ENCODE measurements at places on chromosomes 3 and 15.

DNA sequence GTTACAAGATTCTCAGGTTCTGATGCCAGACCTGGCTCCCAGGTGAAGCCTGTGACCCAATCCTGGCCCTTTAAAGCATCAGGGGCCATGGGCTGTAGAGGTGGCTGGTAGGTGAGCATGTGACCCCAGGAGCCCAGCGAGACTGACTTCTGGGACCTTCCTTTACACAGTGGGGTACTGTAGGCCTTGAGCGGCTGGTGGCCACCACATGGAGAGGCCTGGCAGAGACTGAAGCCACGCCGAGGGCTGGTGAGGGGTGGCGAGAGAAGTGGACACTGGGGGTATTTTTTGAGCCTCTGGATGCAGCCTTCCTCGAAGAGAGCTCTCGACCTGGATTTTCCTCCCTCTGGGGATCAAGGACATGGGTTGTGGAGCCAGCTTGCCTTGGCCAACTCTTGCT is 71.2 kb upstream of the ITGA11 start:
- no peaks in the 10 kb centered on the region for H3K4me1 ChIP-seq
- H3K36me3 ChIP-seq: no peaks in the 10 kb centered on the region
- no peak overlapping the region for H3K27ac ChIP-seq
- no peak overlapping the region for H3K4me3 ChIP-seq
- no peaks in the 10 kb centered on the region for H3K27me3 ChIP-seq
- DNase-seq: no peak

DNA sequence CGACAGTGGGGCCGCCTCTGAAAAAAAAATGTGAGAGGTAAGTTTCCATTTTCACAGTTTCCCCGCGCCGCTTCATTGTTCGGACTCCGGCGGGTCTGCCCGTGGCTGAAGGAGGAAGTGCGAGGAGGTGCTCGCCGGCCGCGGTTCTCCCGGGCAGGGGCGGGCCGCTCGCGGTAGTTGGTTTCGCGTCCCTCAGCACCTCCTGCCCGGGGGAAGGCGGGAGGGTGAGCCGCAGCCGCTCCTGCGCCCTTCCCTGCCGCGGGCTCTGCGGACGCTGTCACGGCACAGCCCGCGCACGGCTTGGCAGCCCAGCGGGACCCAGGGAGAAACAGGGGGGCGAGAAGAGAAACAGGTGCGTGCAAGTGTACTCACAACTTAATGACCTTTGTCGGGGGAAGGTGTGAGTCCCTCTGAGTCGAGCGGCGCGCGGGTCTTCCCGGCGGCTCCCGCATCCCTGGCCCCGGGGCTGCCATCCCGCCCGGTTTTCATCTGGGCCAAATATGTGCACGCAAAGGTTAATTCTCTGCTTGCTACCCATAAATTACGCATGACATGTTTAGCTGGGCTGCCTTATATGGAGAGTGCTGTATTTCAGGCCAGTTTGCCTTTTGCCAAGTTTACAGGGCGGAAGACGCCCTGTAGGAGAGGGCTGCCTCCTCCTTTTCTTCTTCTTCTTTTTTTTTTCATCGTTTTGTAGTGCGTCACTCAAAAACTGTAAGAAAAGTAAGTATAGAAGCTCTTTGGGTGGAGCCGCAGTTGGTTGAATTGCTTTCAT is 514 bp downstream of the MBNL1 start:
- H3K36me3 ChIP-seq: no peaks in the 10 kb centered on the region
- peak overlapping the region; percentile 100 for H3K27ac ChIP-seq
- peaks cover 69% of the 10 kb centered on the region for H3K4me1 ChIP-seq
- no peaks in the 10 kb centered on the region for H3K27me3 ChIP-seq
- H3K4me3 ChIP-seq: peak overlapping the region; percentile 98

DNA sequence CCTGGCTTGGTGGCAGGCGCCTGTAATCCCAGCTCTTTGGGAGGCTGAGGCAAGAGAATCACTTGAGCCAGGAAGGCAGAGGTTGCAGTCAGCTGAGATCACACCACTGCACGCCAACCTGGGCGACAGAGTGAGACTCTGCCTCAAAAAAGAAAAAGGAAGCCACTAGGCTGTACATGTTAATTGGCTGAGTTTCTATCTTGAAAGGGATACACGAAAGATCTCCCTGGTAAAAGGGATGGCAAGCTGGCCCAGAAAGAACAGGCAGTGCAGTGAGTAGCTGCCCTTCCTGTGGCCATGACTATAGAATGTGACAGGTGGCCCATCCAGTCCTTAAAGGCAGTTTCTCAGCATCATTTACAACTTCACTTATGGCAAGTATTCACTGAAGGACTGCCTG is 12.3 kb downstream of the LRIG1 start:
- H3K27me3 ChIP-seq: no peaks in the 10 kb centered on the region
- peak overlapping the region; percentile 81 for H3K27ac ChIP-seq
- H3K4me3 ChIP-seq: no peak overlapping the region
- H3K4me1 ChIP-seq: peaks cover 69% of the 10 kb centered on the region
- DNase-seq: no peak
- no peaks in the 10 kb centered on the region for H3K36me3 ChIP-seq

DNA sequence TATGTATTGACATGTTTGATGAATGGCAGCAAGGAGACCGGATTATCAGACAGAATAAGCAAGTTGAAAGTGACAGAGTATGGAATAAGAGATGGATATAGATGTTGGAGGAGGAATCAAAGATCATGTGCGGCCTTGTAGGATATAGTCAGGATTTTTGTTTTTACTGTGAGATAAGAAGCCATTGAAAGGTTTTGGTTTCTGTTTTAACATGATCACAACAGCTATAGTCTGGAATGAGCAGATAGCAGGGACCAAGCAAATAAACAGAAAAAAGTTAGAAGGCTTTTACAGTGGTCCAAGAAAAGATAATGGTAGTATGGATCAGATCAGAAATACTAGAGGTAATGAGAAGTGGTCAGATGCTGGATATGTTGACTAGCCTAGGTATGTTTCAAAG is 52.6 kb downstream of the SLC12A6 start:
- no peaks in the 10 kb centered on the region for H3K36me3 ChIP-seq
- no peak overlapping the region for H3K27ac ChIP-seq
- no peaks in the 10 kb centered on the region for H3K4me1 ChIP-seq
- H3K4me3 ChIP-seq: no peak overlapping the region

GRCh38 chr15:87118435-87118834 is 1038.8 kb downstream of the AGBL1 start:
- no peak overlapping the region for H3K27ac ChIP-seq
- no peak for DNase-seq

DNA sequence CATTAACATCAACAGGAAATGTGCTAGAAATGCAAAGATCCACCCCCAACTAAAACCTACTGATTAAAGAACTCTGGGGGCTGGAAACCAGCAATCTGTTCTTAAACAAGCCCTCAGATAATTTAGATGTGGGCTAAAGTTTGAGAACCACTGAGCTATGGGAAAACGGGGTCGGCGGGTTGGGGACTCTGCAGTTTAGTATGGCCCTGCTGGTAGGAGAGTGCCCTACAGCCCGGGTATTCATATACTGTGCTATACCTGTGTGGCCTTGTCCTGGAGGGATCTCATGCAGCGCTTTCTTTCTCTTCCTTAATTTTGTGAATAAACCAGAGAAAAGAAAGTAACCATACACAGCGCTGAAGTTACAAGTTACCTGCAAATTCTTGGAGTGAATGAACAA is 189.7 kb upstream of the GBE1 start:
- DNase-seq: no peak
- H3K4me3 ChIP-seq: no peak overlapping the region
- no peaks in the 10 kb centered on the region for H3K36me3 ChIP-seq
- no peaks in the 10 kb centered on the region for H3K4me1 ChIP-seq
- no peaks in the 10 kb centered on the region for H3K27me3 ChIP-seq

DNA sequence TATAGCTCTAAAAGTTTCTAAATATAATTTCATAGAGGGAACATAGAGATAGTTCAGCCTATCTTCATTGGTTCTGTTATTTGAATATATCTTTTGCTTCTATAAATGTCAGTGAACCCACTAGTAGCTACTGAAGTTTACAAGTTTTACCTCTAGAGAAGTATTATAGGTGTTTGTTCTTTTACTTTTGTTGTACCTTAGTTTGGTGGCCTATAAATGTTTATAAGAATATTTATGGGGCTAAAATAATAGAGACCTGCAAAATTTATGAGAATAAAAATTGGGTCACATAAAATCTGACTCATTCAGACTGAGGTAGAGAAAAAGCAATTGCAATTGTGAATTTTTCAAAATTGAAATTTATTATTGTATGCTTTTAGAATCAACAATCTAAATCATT is 162.6 kb downstream of the SERPINI1 start:
- H3K27ac ChIP-seq: no peak overlapping the region
- DNase-seq: no peak
- H3K4me3 ChIP-seq: no peak overlapping the region
- no peaks in the 10 kb centered on the region for H3K36me3 ChIP-seq
- no peaks in the 10 kb centered on the region for H3K27me3 ChIP-seq
- peaks cover 9% of the 10 kb centered on the region for H3K4me1 ChIP-seq

DNA sequence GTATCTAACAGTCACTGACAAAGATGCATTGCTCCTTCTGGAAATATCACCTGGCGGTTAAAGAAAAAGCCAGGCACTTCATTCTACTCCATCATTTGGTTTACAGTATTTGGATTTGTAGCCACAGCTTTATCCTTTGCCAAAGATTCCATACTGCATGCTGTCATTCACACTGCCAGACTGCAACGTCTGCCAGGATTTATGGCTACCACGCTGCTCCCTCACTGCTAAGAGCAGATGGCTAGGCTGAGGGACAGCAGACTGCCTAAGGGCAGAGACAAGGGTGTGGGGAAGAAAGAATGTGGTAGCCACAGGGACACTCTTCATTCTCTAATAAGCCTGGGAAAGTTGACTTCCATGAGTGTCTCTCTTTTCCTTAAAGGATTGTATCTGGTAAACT is 1047.0 kb downstream of the TUSC7 start:
- H3K36me3 ChIP-seq: no peaks in the 10 kb centered on the region
- H3K4me3 ChIP-seq: no peak overlapping the region
- H3K27ac ChIP-seq: no peak overlapping the region
- no peaks in the 10 kb centered on the region for H3K4me1 ChIP-seq
- no peak for DNase-seq

- H3K4me1 ChIP-seq: peaks cover 72% of the 10 kb centered on the region
- DNase-seq: no peak
- peak overlapping the region; percentile 17 for H3K27ac ChIP-seq
- no peak overlapping the region for H3K4me3 ChIP-seq
- H3K36me3 ChIP-seq: peaks cover 80% of the 10 kb centered on the region
- no peaks in the 10 kb centered on the region for H3K27me3 ChIP-seq
These were observed 42.1 kb downstream of the SEMA3G start for GRCh38 chr3:52402706-52403270.

DNA sequence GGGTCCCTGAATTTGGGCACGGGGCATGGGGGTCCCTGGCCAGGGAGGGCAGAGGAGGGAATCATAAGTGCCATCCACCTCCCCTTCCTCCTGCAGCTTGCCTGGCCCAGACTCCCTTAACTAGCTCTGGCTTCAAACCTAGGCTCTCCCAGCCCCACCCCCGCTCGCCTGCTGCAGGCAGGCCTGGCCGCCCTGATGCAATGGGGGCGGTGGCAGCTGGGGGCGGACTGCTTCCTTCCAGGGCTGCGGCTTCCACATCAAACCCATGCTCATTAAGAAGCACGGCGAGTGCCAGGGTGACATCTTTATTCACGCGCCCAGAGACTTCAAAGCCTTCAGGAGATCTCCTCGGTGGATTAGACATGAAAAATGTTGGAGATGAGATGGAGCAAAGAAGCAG is 123.1 kb downstream of the TPRA1 start:
- peaks cover 3% of the 10 kb centered on the region for H3K27me3 ChIP-seq
- H3K27ac ChIP-seq: no peak overlapping the region
- H3K4me3 ChIP-seq: no peak overlapping the region

DNA sequence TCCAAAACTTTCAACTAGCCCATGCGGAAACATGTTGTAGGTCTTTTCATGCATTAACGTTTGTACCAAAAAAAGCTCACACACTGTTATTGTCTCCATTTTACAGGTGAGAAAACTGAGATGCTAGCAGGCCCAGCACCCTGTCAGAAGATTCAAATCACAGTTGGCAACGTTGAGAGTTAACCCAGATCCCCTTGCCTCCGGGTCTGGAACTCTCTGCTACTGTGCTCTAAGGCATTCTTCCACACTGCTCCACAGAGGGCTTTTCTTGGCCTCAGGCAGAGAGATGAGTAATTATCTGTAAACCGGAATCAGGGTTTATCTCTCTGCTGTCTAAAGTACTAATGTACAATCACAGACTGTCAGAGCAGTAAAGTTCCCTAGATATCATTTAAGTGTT is 186.0 kb upstream of the LPP start:
- H3K36me3 ChIP-seq: no peaks in the 10 kb centered on the region
- no peaks in the 10 kb centered on the region for H3K27me3 ChIP-seq
- no peak for DNase-seq
- peaks cover 19% of the 10 kb centered on the region for H3K4me1 ChIP-seq
- H3K27ac ChIP-seq: no peak overlapping the region
- no peak overlapping the region for H3K4me3 ChIP-seq

- no peak overlapping the region for H3K27ac ChIP-seq
- no peak overlapping the region for H3K4me3 ChIP-seq
- peaks cover 10% of the 10 kb centered on the region for H3K4me1 ChIP-seq
- no peaks in the 10 kb centered on the region for H3K27me3 ChIP-seq
- H3K36me3 ChIP-seq: no peaks in the 10 kb centered on the region
These were observed 34.4 kb upstream of the TRH start for GRCh38 chr3:129940086-129940485.

GRCh38 chr15:29621616-29622015 is 200.7 kb downstream of the TJP1 start:
- no peak overlapping the region for H3K4me3 ChIP-seq
- no peak for DNase-seq
- H3K4me1 ChIP-seq: no peaks in the 10 kb centered on the region
- H3K27ac ChIP-seq: no peak overlapping the region
- H3K27me3 ChIP-seq: peaks cover 3% of the 10 kb centered on the region

DNA sequence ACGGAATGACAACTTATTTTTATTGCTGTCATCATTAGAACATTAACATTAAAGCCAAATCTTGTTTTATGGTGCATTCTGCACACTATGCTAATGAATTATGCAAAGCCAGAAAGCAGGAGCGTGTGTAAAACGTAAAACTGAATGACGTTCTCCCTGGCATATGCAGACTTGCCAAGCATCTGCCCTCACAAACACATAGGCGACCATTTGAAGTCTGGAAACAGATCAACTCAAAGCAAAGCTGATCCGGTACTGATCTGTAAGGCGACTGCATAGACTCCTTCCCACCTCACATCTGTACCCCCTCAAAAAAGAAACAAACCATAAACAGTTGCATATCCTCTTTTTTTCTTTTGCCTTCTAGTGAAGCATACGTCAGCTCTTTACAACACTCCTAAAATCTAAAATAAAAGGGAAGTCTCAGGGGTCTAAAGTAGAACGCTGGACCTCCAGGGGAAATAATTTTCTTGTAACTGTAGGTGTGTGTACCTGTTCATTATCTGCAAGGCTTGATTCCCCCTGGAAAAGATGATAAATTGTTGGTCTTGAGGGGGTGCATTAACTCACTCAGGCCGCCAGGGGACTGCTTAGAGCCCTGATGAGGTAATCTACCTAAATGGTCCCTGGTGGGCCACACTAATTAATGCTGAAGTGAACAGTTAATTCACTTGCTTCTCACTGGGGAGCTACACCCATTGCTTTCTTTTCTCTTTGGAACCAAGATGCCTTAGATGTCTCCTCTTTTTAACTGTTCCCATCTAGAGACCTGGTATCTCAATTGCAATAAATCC is 231.4 kb downstream of the CDIN1 start:
- no peak overlapping the region for H3K27ac ChIP-seq
- H3K36me3 ChIP-seq: peaks cover 5% of the 10 kb centered on the region
- H3K4me3 ChIP-seq: no peak overlapping the region
- DNase-seq: no peak
- H3K27me3 ChIP-seq: no peaks in the 10 kb centered on the region

Data from suprapubic skin (tissue), 4 donors.